ENCODE measurements at places on chromosomes 2 and 18. TPM values are rescaled to one million over a fixed set of nuclear protein-coding genes. Genes with fewer than 3 reads are reported as not detected.

NEU4 gene
- total RNA-seq = 0.66 TPM

CCDC141 gene
- 19.2 TPM for total RNA-seq

SPATS2L gene
- total RNA-seq = 76.5 TPM

ALK gene
- total RNA-seq = 9.5 TPM

CABLES1 gene
- total RNA-seq = 18.5 TPM

RPRM gene
- total RNA-seq = 10.5 TPM

GKN2 gene
- total RNA-seq = not detected

TNFAIP6 gene
- total RNA-seq = 7.2 TPM

PROC gene
- not detected for total RNA-seq

CMPK2 gene
- 7.6 TPM for total RNA-seq

DSEL gene
- total RNA-seq = 32.9 TPM

RND3 gene
- total RNA-seq = 82.1 TPM

PREPL gene
- 143 TPM for total RNA-seq

TMEM131 gene
- total RNA-seq = 63.3 TPM

TNFRSF11A gene
- total RNA-seq = 3.9 TPM

AMER3 gene
- 11.8 TPM for total RNA-seq

CFC1B gene
- total RNA-seq = 0.33 TPM

PLB1 gene
- total RNA-seq = 4.1 TPM

AOX1 gene
- total RNA-seq = 5.7 TPM

FOXD4L1 gene
- not detected for total RNA-seq

PPP3R1 gene
- 83.9 TPM for total RNA-seq

CRYGD gene
- 823 TPM for total RNA-seq

CTAGE1 gene
- total RNA-seq = not detected

SERPINE2 gene
- total RNA-seq = 59.2 TPM

SLC4A3 gene
- total RNA-seq = 9.8 TPM

FMNL2 gene
- total RNA-seq = 73.3 TPM

CD8B2 gene
- 0.11 TPM for total RNA-seq

ANKRD30B gene
- total RNA-seq = not detected

FBLN7 gene
- total RNA-seq = 17.3 TPM

KATNAL2 gene
- total RNA-seq = 4.6 TPM

RGPD3 gene
- 1.3 TPM for total RNA-seq

EMX1 gene
- total RNA-seq = not detected

TAF1B gene
- total RNA-seq = 46.5 TPM

SIX3 gene
- 35.2 TPM for total RNA-seq

ABCB6 gene
- 24.2 TPM for total RNA-seq

INO80C gene
- 16.9 TPM for total RNA-seq

SH3YL1 gene
- 111 TPM for total RNA-seq

RNF152 gene
- 49.1 TPM for total RNA-seq

FSHR gene
- not detected for total RNA-seq

C1QL2 gene
- total RNA-seq = 4.1 TPM

UNC80 gene
- 54.2 TPM for total RNA-seq

RUFY4 gene
- total RNA-seq = not detected

EIF4E2 gene
- 46.7 TPM for total RNA-seq

GKN1 gene
- not detected for total RNA-seq

FZD7 gene
- 31.8 TPM for total RNA-seq

Data from camera-type eye (tissue), 1 donor.